ENCODE measurements at places on chromosomes 5 and 9.
A peak's percentile ranks its signal among the peaks of the same experiment; 100 is the strongest.

DNA sequence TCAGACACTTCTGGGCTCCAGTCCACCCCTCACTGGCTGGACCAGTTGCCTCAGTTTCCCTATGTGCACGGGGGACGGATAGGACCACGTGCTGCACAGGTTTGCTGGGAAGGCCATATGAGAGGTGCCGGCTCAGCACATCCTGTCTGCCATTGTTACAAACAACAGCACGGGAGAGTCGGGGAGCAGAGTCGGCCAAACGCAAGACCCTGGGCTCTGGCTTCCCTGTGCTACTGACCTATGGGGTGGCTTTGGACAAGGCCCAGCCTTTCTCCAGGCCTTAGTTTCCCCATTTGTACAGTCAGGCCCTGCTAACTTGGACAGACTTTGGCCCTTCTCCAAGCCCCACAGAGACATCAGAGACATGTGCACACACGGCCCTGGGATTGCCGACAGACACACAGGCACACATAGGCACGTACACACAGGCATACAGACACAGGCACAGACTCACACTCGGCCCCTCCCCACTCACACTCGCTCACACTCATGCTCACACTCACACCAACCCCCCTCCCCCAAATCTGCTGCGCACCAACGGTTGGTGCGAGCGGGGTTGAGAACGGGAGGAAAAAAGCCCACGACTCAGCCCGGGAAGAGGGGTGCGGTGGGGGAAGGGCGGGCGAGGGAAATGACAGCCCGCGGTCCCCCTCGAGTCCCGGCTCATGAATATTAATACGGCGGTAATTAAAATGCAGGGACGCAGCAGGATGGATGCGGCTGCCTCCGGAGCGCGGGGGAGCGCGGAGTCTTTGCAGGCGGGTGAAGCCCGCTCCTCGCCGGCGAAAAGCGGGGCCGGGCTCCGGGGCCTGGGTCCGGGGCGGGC lies 133.0 kb downstream of the C9orf50 start:
- peak; percentile 36 for DNase-seq

DNA sequence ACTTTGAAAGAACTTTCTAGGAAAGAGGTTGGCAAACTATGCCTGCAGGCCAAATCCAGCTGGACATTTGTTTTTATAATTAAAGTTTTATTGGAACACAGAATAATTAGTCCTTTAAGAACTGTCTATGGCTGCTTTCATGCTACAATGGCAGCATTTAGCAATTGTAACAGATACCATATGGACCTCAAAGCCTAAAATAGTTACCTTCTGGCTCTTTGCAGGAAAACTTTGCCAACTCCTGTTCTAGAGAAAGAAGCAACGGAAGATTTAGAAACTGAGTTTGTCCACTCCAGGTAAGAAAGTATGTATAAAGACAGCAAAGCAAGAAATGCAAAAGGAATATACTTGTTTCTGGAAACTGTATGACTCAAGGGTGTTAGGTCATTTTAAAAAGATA lies 281.7 kb upstream of the TRPM3 start:
- no peak for DNase-seq

DNA sequence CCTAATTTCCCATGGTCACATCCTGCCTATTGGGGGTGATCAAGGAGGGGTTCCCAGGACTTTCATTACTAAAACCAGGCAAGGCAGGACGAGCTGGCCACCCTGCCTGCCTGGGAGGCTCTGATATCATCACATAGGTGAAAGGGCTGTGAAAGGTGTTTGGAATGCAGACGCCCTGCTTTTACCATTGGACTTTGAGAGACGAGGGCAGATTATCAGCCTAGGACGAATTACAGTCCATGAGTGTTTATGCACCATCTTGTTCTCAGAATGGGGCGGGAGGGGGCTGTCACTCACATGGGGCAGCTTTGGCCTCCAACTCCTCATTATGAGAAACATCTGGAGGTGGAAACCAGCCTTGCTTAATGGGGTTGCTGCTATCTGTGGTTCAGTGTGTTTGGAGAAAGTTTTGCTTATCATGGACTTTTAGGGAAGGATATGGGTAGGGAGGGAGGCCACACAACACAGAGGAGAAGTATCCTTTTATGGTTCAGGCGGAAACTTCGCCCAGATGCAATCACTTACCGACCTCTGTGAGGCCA lies 69.8 kb upstream of the UBTD2 start:
- DNase-seq = no peak

GRCh38 chr9:107368696-107369095 lies 85.6 kb downstream of the RAD23B start:
- DNase-seq = no peak

- DNase-seq = no peak
These were observed 236.6 kb downstream of the NR3C1 start for GRCh38 chr5:143166661-143167420.

GRCh38 chr9:99531313-99531712 lies 290.4 kb upstream of the NR4A3 start:
- no peak for DNase-seq

DNA sequence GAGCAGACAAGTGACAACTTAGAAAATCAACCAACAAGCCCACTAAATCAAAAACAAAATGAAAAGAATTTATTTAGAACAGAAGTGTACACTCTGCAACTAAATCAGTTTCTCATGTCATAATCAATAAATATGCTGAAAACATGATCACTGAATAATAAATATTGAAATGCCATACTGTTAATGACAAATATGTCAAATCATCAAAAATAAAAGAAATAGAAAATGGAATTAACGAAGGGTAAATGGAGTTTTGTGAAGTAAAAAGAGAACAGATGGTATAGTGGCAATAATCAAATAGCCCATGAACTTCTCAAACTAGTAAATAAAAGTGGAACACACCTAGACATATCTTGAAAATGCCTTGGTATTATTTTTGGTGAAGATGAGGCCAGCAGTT lies 744.9 kb downstream of the TAF11L14 start:
- DNase-seq = no peak

DNA sequence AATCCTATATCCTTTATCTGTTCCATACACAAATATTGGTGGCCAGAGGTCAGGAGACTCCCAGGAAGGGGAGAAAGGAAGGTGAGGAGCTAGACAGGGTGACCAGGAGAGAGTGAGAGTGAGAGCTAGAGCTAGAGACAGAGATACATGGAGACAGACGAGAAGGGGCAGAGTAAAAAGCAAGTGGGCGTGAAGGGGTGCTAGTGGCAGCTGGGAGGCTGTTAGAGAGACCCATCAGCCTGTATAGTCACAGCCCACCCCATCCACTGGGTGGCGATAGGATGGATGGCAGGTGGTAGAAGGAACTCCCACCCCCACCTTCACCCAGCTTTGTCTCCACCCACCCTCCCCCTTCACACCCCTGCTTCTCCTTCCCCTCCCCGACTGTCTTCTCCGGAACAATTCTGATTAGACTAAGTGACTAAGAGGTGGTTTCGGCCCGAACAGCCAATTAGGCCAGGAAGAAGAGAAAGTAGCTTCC lies 32.8 kb downstream of the PCDH1 start:
- peak; percentile 15 for DNase-seq

DNA sequence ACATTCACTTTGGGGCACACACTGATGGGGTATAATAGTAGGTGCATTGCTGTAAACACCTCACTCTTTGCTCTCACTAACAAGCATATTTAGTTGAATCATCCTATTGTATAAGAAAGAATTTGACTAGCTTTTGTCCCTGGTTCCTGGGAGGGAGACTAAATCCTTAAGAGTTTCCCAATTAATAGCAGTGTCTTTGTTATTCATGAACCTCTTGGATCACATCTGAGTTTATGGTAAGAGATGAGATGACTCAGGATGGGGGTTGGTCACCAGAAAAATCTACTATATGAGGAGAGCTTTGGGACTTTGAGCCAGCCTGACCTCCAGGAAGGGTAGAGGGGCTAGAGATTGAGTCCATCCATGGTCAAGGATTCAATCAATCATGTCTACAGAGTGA lies 56.8 kb downstream of the PUM3 start:
- DNase-seq = no peak

DNA sequence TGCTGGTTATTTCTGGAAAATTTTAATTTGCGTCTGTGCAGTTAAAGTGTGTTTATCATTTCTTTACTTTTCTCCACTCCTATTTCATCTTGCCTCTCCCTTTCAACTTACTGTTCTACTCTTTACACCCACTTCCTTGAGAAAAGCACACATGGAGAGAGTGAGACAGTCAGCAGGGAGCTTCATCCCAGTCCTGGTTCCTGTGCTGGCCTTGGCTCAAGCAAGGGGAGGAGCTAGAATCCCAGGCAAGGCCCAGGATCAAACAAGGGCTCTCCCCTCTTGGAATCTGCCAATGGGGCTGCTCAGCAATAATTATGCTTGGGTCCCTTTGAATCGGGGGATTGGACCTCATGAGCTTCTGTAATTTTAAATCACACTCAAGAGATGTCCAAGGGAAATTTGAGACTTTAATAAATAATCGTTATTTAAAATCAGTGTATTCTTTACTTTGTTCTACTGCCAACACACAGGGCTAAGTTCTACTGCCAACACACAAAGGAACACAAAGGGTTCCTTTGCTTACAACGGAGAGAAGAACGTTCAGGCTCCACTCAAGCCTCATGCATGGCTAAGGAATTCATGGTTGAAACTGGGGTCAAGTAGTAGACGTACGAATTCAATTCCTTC lies 439.3 kb upstream of the DAB2 start:
- no peak for DNase-seq

- DNase-seq = no peak
These were observed 71.3 kb upstream of the ARAP3 start for GRCh38 chr5:141753143-141753970.

DNA sequence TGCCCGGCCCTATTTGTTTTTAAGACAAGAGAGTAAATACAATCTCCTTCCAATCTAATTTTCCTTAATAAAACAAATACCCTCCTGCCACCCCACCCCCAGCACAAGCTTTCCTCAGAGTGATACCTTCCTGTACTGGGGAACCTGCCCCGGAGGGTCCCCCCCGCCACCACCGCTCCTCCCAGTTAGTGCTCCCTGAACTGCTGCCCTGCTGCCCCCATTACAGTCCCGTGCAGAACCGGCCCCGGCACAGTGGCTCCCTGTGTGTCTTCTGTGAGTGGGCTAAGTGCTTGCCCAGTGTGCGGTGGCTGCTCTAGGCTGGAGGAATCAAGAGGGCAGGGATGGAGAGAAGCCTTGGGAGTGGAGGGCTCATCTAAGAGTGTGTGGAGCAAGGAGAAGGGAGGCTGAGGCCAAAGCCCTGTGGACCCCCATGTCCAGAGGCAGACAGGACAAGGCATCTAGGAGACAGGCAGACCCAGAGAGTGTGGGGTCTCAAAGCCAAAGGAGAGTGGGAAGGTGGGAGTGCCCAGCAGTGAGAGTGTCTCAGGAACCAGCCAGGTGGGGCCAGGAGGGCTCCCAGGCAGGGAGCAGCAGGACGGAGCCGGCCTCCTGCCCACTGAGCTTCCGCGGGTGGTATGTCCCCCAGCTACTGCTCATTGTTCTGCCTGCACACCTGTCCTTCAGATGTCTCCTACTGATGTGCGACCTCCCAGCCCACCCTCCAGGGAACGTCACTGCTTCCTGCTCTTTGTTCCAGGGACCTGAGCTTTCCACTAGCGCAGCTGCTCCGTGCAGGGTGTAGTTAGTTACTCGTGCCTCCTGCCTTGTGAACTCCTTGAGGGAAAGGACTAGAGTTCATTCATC lies 129.0 kb downstream of the DAB2IP start:
- no peak for DNase-seq

DNA sequence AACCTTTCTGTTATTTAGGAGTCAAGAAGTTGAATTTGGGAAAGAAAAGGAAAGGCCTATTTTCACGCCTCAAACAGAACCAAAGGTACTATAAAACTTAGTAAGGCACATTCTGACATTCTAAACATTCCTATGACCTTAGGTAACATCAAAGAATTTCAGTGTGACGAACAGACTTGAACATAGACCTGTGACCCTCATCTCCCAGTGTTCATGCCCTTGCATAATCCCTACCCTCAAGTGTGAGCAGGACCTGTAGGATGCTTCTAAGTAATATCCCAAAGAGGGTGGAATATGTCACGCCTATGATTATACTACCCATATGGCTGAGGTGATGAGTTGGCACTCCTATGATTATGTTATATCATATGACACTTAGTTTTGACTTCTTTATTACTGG lies 540.9 kb downstream of the KIF4B start:
- no peak for DNase-seq

DNA sequence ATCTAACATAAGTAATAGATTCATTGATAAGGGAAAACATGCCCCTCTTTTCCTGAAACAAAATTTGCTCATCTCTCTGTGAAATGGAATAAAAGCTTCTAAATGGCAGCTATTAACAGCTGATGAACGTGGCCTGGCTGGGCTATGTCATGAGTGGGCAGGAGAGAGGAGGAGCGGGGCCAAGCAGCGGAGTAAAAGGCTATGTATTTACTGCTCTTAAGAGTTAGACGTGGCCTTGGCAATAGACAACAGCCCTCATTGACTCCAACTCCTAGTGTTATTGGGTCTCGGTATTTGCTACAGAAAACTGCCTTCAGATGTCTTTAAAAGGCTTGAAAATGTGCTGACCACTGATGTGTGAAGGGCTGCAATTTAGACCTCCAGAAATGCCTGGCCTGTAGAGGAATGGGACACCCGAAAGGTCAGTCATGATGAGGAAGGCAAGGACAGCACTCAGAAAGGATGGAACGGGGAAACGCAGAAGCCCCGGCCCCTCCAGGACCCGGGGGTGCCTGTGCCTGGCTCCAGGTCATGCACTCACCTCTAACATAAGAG lies 116.8 kb downstream of the PDZD2 start:
- no peak for DNase-seq

GRCh38 chr5:61599370-61600122 lies 267.5 kb downstream of the ZSWIM6 start:
- no peak for DNase-seq

GRCh38 chr9:127910613-127911205 lies 6.1 kb downstream of the ST6GALNAC4 start:
- no peak for DNase-seq

DNA sequence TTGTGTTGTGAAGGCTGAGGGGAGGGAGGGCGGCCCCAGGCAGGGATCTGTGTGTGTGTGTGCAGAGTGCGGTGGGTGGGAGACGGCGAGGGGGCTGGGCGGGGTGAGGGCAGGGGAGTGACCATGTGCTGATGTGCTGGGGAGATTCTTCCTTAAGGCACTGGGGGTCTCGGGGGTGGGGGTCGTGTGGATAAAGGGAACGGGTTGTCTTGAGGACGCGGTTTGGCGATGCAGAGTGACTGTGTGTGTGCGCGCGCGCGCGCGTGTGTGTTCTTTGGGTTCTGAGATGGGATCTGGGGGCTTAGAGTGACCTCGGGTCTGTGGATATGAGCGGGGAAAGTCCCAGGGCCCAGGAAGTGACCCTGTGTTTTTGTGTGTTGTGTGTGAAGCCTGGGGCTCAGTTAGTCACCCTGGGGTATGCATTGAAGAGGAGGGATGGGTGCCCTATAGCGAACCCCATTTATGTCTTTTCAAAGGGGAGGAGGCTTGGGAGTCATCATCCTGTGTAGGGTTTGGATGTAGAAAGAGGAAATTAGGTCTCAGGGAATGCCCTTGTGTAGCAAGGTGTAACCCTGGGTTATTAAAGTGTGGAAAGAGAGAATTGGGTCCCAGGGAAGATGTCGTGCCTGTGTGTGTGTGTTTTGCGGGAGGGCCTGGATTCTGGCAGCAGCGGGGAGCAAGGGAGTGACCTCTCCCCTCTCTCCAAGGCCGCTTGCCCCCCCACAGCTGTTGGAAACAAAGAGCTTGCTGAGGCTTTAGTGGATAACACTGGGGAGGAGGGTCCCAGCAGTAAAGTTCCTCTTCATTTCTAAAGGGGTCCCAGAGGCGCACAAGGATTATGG lies 1.4 kb downstream of the TMEFF1 start:
- no peak for DNase-seq

GRCh38 chr9:127105805-127106465 lies 16.5 kb downstream of the ANGPTL2 start:
- DNase-seq = no peak

- DNase-seq = peak; percentile 53
These were observed 13.6 kb downstream of the UBE2D2 start for GRCh38 chr5:139574641-139575312.

GRCh38 chr5:115289104-115289503 lies 7.3 kb downstream of the CCDC112 start:
- DNase-seq = no peak

Measured in activated CD4-positive, alpha-beta T cell treated with anti-CD3 and anti-CD28 coated beads, Interleukin-2, Interleukin-4, amounts not matched to agents 100 ng/mL and 50 ng/mL, durations not matched to agents 16 hours and 8 hours (primary cell).